ENCODE measurements at places on chromosomes 5 and 9.

DNA sequence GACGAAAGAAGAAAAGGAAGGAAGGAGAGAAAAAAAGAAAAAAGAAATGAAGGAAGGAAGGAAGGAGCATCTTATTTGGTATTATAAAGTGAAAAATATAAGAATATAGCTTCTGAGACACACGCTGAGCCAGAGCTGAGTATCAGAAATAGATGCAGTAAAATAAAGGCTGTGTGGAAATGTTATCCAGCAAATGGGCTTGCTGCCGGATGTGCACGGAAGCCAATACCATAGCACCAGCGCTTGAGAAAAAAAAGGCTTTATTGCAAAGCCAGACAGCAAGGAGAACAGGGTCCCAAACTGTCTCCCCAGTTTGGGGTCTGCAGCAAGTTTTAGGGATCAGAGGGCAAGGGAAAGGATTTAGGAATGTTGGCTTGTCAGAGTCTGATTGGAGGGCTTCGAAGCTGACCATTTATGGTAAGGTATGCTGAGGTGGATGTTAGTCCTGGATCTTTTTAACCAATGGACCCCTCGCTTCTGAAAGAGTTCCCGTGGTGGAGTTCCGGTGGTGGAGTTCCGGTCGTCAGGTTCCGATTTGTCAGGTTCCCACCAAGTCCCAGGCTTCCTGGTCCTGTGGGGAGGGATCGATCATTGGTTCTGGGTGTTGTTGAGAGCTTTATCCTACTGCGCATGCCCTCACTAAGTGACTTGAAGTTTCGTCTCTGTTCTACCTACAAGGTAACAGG lies 70.4 kb downstream of the SFXN1 start:
- no peak for DNase-seq

DNA sequence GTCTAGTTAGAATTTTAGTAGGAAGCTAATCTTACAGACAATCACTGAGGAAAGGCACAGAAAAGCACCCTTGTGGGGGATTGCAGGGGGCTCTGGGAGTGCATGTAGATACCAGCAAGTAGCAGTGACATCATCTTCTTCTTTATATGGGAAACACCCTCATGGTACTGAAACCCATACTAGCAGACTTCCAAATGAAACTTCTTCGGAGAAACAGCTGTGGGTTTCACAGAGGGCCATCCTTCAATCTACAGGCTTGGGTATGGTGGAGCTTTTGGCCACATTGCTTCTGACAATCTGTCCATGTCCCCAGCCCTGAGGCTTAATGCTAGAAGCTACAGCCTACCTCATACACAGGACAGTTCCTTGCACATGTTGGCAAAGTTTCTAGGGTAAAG lies 165.2 kb upstream of the NFIB start:
- DNase-seq: no peak

GRCh38 chr5:52134013-52134650 lies 653.6 kb upstream of the ITGA1 start:
- no peak for DNase-seq

- DNase-seq: no peak
Measured at GRCh38 chr5:135178476-135179155, 144.6 kb upstream of the PITX1 start.

Measured in activated CD4-positive, alpha-beta T cell treated with anti-CD3 and anti-CD28 coated beads for 24 hours (primary cell).